ENCODE measurements at places on chromosomes 1 and 21. TPM values are rescaled to one million over a fixed set of nuclear protein-coding genes. Genes with fewer than 3 reads are reported as not detected.

DNALI1 gene
- total RNA-seq, result 3.4 TPM

CLCNKB gene
- total RNA-seq, result not detected

DCDC2B gene
- not detected for total RNA-seq

SERPINC1 gene
- total RNA-seq, result 0.15 TPM

KCNE1 gene
- 0.34 TPM for total RNA-seq

PCAT6 gene
- total RNA-seq, result 0.33 TPM

Measured in melanocyte of skin (primary cell).